ENCODE measurements at places on chromosomes 5 and 9.
A peak's percentile ranks its signal among the peaks of the same experiment; 100 is the strongest.

DNA sequence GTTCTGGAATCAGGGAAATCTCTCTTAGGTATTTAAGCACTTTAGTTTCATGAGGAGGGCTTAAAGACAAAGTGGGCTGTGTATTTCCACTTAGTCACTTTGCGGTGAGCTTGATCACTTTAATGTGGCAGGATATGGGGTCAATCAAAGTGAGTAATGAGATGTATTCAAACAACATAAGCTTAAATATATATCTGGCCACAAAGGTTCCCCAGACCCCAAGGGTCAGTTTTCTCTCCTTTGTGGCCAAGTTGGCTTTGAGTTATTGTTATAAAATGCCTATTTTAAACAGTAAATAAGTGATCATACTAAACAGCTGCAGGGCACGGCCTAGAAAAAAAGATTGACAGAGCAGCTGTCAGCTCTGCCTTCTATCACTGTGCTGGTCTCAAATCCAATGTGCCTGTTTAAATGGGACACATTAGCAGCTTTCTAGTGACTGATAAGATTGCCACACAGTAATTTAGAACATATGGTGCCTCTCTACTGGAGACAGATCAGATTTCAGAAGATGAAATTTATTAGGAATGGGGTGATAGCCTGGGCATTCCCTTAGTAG, 363.9 kb downstream of the AGTPBP1 start:
- peaks cover 29% of the 10 kb centered on the region for H3K4me1 ChIP-seq
- H3K27ac ChIP-seq = no peak overlapping the region
- peaks cover 3% of the 10 kb centered on the region for H3K27me3 ChIP-seq
- H3K4me3 ChIP-seq = no peak overlapping the region
- DNase-seq = no peak
- no peaks in the 10 kb centered on the region for H3K36me3 ChIP-seq

GRCh38 chr9:136656183-136656738, 6.5 kb upstream of the EGFL7 start:
- H3K4me3 ChIP-seq = no peak overlapping the region
- H3K36me3 ChIP-seq = no peaks in the 10 kb centered on the region
- H3K27me3 ChIP-seq = peaks cover 11% of the 10 kb centered on the region
- no peak for DNase-seq
- no peaks in the 10 kb centered on the region for H3K4me1 ChIP-seq

DNA sequence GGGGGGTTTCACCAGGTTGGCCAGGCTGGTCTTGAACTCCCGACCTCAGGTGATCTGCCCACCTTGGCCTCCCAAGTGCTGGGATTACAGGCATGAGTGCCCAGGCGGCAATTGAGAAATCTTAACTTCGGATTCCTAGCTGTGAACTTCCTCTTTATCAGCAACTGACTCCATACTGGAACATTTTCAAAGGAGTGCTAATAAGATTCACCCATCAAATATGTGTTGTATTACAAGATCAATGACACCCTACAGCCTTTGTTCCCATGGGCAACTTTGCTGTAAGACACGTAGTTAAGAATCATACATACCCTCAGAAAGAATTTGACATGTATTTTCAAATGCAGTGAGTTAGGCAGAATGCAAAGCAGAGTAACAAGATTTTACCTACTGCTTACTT, 23.1 kb upstream of the ACOT12 start:
- no peaks in the 10 kb centered on the region for H3K27me3 ChIP-seq
- no peak overlapping the region for H3K4me3 ChIP-seq
- DNase-seq = no peak
- no peaks in the 10 kb centered on the region for H3K4me1 ChIP-seq

- no peak overlapping the region for H3K4me3 ChIP-seq
- no peaks in the 10 kb centered on the region for H3K4me1 ChIP-seq
- DNase-seq = no peak
- H3K36me3 ChIP-seq = no peaks in the 10 kb centered on the region
- H3K27ac ChIP-seq = no peak overlapping the region
These were observed 347.3 kb downstream of the ENC1 start for GRCh38 chr5:74293182-74293581.

- no peak for DNase-seq
- no peak overlapping the region for H3K27ac ChIP-seq
- H3K36me3 ChIP-seq = peaks cover 8% of the 10 kb centered on the region
- H3K27me3 ChIP-seq = no peaks in the 10 kb centered on the region
- H3K4me1 ChIP-seq = peaks cover 8% of the 10 kb centered on the region
These were observed 68.4 kb downstream of the CAST start for GRCh38 chr5:96730586-96730985.

- H3K27ac ChIP-seq = no peak overlapping the region
- no peak for DNase-seq
- H3K4me1 ChIP-seq = no peaks in the 10 kb centered on the region
- no peaks in the 10 kb centered on the region for H3K27me3 ChIP-seq
- H3K4me3 ChIP-seq = no peak overlapping the region
These were observed 16.1 kb upstream of the COL23A1 start for GRCh38 chr5:178606269-178606668.

DNA sequence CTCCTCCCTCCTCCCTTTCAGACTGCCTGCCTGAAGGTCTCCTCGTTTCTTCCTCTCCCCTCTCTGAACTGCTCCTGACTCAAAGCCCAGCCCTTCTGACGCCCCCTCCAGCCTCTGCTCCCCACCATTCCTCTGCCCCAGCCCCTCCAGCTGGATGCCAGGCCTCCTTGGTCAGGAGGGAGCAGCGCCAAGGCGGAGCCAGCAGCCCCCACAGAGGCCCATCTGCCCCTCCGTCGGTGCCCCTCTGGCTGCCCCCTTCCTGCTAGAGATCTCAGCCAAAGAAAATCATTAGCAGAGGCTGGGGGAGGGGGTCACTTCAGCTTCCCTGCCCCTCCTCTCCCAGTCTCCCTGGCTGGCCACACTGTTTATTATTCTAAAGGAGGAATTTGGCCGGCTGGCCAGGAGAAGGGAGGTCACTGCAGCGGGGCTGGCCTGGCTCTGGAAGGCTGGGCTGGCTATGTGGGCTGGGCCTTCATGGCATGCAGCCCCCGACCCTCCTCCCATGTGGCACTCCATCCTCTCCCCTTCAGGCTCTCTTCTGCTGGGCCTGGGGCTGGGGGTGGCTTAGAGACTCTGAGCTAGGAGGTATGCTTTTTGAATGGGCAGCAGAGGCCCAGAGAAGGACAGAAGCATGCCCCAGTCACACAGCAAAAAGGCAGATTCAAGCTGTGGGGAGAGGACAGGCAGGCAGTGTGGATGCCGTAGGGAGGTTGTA, 16.9 kb downstream of the PDGFRB start:
- H3K27me3 ChIP-seq = peaks cover 35% of the 10 kb centered on the region
- peak; percentile 46 for DNase-seq
- H3K36me3 ChIP-seq = no peaks in the 10 kb centered on the region
- peak overlapping the region; percentile 72 for H3K27ac ChIP-seq

GRCh38 chr9:38019731-38020130, 49.3 kb downstream of the SHB start:
- peaks cover 60% of the 10 kb centered on the region for H3K4me1 ChIP-seq
- no peaks in the 10 kb centered on the region for H3K27me3 ChIP-seq
- no peaks in the 10 kb centered on the region for H3K36me3 ChIP-seq
- no peak for DNase-seq
- no peak overlapping the region for H3K4me3 ChIP-seq

Measured in progenitor cell of endocrine pancreas (in vitro differentiated cells).